Anterior cingulate cortex (tissue), 58 donors: ENCODE measurements at places on chromosomes 3 and 15.

DNA sequence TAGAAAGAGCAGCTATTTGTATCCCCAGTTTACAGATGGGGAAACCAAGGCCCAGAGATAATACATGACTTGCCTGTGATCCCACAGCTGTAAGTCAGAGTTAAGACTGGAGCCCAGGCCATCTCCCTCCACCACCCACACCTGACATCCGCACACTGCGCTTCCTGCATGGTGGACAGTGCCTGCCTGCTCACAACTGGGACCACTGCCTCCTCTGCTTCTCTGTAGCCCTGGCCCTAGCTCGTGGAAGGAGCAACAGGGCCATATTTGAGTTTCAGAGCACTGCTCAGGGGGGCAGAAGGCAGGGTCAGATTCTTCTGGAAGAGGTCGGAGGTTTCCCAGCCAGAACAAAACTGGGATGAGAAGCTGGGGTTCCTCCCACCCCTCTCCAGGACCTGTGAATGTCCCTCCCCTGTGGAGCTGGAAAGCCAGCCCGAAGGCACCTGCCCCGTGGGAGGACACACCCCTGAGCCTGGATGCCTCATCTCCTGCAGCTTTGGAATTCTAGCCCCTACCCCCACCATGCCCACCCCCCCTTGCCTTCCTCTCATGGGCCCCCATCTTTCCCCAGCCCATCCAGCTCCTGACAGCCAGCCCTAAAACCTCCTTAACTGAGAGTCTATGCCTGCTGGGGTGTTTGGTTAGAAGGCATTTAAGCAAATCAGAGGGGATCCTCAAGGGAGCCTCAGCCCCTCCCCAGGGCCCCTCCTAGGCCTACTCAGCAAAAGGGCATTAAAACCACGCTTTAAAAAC, 100.1 kb downstream of the TPRA1 start:
- no peak for DNase-seq

DNA sequence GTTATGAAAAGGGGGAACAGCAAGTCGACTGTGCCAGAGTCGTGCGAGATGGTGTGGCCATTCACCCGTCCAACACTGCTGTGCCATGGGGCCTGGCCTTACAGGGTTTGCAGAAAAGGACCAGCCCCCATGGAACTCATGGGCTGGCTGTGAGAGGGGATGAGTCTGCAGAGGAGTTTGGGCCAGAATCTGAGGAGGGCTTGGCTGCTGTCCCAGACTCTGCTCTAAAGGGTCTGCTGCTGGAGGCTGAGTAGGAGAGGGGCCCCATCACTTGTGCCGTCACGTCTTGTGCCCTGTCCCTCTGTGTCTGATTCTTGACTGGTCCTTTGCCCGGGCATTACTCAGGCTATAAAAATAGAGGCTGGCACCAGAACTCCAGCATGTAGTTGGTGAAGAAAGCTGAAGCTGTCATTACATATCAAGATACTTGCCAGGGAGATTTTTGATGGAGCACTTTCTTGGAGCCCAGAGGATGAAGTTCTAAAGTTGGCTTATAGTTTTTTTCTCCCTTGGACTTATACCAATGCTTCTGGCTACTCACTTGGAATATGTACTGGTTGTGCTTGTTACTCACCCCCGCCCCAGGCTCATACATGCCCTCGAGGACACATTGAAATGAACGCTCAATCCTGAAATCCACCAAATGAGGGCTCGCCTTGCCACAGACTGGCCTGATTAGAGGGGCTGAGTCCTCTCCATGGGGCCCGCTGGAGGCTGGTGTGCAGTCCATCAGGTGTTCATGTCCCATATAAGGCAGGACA, 10.2 kb downstream of the PXYLP1 start:
- DNase-seq, result peak; percentile 57

- no peak for DNase-seq
These were observed 58.4 kb downstream of the RPL39L start for GRCh38 chr3:187080799-187081450.

GRCh38 chr3:109563149-109563548, 225.8 kb upstream of the DPPA4 start:
- DNase-seq, result no peak

DNA sequence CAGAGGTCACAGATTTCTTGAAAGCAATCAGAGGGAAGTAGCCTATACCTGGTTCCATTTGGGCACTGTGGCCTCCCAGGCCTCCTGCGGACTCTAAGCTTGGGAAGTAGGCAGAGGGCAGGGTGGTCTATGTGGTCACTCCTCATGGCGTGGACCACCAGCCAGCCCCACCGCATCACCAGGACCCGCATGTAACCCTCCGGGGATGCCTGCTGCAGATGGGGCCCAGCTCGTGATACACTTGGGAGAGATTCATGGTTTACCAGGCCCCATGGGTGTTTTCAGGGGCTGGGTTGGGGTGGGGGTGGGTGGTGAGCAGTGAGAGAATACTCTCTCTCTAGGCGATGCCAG, 123.7 kb downstream of the ASB7 start:
- no peak for DNase-seq

DNA sequence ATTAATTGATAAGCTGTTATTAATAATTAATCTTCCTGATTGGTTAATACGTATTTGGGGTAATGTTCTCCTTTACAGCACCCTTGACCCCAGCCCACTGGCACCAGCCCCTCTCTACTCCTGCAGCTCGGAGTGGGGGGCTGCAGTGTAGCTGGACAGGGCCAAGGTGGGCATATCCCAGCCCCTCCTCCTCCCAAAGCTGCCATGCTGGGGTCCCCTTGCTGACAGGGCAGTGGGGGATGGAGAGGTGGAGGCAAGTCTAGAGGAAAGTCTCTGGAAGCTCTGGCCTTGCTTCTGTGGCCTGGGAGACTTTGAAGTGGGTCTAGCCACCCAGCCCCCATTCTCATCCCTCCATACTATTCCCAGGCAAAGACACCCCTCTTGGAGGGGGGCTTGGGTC, 35.8 kb downstream of the HCN4 start:
- no peak for DNase-seq

DNA sequence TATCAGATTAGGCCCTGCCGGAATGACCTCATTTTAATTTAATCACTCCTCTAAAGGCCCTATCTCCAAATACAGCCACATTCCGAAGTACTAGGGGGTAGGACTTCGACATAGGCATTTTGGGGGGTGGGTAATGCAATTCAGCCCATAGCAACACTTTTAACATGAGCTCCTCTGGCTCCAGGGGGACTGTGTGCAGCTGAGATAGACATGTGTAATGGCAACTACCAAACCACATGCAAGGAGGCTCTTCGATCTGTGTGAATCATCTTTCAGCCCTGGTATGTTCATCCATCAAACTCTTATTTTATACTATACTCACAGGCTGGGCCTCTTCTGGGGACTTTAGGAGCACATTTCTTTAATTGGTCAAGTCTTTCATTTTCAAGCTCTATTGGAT, 57.4 kb upstream of the PPARG start:
- no peak for DNase-seq

DNA sequence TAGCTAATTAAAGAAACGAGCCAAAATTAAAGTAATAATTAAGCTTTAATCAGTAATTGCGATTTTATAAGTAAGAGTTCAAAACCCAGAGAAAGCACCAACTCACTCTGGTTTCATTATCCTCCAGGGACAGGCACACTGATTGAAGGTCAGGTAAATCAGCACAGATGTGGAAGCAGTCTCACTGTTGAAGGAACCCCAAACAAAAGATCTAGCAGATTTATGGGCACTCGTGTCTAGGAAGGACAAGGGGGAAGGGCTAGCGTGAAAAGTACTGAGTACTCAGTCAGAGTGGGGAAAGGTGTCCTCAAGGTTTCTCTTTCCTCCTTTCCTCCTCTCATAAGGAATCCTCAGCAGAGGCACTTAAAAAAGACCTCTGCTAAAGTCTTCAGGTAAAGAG, 320.1 kb downstream of the PYDC2 start:
- no peak for DNase-seq

DNA sequence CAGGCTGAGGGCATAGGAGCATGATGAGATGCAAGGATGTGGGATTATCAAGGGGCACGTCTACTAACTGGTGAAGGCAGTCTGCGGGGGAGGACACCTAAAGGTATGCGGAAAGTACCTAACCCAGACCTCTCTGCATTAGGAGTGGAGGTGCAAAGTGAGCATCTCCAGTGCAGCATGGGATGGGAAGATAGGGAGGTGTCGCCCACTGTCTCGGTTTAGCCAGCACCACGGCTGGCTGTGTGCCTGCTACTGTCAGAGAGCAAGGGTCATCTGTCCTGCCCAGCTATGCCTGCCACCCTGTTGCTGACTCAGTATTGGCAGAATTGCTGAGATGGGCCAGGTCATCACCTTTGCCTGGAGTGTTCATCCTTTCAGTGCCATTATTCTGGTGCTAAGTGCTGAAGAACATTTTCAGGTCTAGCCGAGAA, 40.1 kb downstream of the OXNAD1 start:
- no peak for DNase-seq

DNA sequence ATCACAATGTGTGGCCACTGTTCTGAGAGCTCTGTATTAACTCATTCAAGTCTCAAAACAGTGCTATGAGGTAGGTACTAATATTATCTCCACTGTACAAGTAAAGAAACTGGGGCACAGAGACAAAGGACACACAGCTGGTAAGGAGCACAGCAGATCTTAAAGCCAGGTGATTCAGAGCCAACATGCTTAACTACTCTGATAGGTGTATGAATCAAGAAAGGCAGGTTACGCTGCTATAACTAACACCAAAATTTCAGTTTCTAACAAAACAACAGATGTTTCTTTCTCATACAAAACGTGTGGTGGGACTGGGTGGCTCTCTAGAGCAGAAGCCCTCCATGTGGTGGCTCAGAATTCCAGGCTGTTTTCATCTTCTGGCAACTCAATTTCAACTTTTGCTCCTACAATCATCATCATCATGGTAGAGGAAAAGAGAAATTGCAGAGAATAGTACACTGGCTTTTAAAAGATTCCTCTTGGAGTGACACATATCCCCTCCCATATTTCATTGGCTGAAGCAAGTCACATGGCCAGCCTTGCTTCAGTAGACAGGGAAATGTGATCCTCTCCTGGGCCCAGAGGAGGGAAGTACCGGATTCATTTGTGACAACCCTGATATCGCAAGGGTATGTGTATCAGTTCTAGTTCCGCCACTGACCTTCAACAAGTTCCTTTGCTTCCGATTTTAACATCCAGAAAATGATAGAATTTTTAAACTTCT, 126.2 kb upstream of the PTX3 start:
- DNase-seq, result no peak

DNA sequence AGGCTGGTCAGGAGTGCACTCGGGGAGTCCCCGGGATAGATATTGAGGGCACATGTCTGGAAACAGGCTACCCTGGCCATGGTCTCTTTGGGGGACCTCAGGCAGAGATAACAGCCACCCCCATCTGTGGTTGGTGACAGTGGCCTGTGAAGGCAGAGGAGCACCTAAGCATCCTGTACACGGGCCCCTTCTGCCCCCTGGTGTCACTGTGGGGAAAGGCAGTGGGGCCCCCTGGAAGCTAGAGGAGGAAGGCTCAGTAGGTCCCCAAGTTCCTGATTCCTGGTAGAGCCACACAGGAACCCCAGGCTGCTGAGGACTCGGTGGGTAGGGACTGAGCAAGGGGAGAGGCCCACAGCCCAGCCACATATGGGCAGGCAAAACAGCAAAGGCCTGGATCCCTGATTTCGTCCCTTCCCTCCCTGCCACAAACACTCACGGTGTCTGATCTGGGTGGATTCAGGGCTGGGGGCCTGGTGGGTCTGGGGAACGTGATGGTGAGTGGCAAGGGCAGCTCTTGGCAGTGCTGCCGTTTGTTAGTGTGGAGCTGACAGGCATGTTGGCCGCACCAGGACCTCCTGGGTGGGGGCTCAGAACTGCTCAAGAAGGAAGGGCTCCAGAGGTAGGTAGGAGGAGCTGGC, 14.1 kb upstream of the CXCR6 start:
- peak; percentile 70 for DNase-seq

DNA sequence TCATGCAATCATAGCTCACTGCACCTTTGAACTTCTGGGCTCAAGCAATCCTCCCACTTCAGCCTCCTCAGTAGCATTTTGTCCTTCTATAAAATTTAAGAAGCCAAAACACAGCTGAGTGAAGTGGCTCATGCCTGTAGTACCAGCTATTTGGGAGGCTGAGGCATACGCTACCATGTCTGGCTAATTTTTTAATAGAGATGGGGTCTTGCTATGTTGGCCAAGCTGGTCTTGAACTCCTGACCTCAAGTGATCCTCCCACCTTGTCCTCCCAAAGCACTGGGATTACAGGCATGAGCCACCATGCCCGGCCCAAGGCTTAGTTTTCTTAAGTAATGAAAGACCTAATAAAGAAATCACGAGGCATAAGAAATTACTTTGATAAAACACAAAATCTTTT, 14.7 kb upstream of the FNDC3B start:
- no peak for DNase-seq

GRCh38 chr3:159668990-159669476, 319.6 kb upstream of the IL12A start:
- no peak for DNase-seq

- peak; percentile 25 for DNase-seq
These were observed 16.8 kb downstream of the RFT1 start for GRCh38 chr3:53113293-53114010.

DNA sequence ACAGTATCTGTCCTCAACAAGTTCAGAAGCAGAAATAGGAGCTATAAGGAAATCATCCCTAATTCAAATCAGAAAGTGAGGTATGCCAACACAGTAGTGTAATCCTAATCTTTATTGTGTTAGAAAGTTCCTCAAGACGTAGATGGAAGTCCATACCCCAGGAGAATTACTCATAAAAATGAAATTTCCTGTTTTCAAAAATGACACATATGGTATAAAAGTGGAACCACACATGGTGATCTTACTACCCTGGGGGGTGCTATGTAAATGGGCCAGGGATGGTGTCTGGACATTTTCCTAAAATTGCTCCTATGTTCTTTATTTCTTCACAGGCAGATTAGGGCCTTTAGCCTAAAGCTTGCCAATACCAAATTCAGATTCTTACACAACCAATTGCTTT, 204.1 kb downstream of the ARRDC4 start:
- no peak for DNase-seq

GRCh38 chr3:135056733-135057310, 261.8 kb downstream of the EPHB1 start:
- DNase-seq, result no peak

GRCh38 chr3:16884084-16884747, 539 bp upstream of the PLCL2 start:
- DNase-seq, result no peak

GRCh38 chr3:151320131-151320530, 3.5 kb upstream of the GPR87 start:
- DNase-seq, result no peak

- DNase-seq, result no peak
These were observed 2.3 kb downstream of the P3H2 start for GRCh38 chr3:190118438-190118837.

DNA sequence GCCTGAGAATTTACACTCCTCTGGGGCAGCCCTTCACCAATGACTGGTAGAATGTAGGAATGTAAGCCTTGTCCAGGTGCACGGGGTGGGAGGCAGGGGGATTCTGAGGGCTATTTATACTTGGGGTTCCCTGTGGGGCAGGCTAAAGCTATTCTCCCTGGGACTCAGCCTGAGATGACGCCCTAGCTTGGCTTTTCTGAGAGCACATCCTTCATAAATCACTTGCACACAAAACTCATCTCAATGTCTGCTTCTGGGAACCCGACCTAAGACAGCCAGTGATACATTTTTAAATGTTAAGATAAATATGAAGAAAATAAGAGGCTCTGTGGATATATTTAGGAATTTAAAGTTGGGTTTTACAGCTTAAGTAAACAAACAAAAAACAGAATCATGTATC, 16.6 kb downstream of the TMEM158 start:
- DNase-seq, result no peak
